Stimulated activated CD8-positive, alpha-beta memory T cell treated with anti-CD3 and anti-CD28 coated beads, Interleukin-7, amount 100 ng/mL, for 1 hour (primary cell): ENCODE measurements at places on chromosomes 12 and 14.

DNA sequence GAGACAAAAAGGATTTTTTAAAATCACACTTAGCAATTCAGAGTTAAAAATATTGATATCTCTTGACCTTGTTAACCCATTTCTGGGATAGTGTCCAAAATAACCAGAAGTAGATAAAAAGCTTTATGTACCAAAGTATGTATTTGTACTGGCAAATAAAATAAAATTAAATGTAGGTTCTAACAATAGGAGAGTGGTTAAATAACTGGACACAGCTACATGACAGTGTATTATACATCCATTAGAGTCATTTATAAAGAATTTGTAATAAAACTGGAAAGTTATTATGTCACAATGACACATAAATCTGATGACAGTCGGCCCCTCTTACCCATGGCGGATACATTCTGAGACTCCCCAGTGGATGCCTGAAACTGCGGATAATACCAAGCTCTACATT is 34.0 kb downstream of the BMAL2 start:
- DNase-seq, result no peak

- DNase-seq, result no peak
Measured at GRCh38 chr12:3990501-3991280, 117.5 kb upstream of the PARP11 start.

DNA sequence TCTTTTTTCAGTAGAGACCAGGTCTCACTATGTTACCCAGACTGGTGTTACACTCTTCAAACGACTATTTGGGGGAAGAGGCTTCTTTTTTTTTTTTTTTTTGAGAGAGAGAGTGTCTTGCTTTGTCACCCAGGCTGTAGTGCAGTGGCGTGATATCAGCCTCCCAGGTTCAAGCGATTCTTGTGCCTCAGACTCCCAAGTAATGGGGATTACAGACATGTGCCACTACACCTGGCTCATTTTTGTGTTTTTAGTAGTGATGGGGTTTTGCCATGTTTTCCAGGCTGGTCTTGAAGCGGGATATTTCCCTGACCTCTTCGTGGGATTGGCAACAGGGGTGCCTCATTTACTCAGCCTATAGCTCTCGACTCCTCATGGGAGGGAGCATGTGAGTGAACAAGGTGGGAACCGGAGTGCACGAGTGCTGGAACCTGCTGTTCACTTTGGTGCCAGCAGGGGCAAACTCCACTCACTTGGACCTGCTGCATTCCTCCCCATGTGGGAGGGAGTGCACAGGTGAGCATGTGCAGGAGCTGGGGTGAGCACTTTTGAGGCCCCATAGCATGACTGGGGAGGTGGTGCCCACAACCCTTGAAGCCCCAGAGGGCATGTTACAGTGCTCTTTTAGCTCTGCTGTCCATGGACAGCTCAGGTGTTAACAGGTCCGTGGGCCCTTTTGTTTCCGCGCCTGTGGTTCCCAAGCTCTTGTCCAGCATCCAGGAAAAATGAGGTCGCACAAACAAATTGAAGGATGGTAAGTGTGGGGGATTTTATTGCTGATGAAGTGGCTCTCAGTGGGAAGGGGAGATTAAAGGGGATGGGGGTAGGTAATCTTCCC is 79.1 kb upstream of the HECTD1 start:
- no peak for DNase-seq

GRCh38 chr12:118060301-118061010 is 523 bp downstream of the WSB2 start:
- DNase-seq, result no peak

GRCh38 chr12:119681728-119682638 is 14.1 kb downstream of the PRKAB1 start:
- no peak for DNase-seq

DNA sequence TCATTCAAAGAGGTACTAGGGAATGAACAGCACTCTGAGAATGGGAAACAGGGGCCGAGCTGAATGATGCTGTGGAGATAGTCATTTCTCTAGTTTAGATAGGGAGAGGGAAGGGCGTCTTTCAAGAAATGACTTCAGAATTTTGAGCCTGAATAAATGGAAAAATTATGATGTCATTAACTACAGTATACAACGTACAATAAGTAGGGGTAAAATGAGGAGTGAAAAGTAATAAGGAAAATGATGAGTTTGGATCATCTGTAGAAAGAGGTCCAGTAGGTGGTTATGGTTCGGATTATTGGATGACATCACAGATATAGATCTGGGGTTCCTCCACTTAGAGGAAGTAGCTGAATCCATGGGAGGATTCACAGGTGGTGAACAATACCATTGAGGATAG is 960.0 kb downstream of the DIO2 start:
- no peak for DNase-seq

GRCh38 chr12:106519607-106520021 is 63.2 kb upstream of the RFX4 start:
- no peak for DNase-seq

GRCh38 chr12:5059358-5059757 is 15.7 kb downstream of the KCNA5 start:
- no peak for DNase-seq

GRCh38 chr14:33679461-33680225 is 271.2 kb downstream of the EGLN3 start:
- no peak for DNase-seq

DNA sequence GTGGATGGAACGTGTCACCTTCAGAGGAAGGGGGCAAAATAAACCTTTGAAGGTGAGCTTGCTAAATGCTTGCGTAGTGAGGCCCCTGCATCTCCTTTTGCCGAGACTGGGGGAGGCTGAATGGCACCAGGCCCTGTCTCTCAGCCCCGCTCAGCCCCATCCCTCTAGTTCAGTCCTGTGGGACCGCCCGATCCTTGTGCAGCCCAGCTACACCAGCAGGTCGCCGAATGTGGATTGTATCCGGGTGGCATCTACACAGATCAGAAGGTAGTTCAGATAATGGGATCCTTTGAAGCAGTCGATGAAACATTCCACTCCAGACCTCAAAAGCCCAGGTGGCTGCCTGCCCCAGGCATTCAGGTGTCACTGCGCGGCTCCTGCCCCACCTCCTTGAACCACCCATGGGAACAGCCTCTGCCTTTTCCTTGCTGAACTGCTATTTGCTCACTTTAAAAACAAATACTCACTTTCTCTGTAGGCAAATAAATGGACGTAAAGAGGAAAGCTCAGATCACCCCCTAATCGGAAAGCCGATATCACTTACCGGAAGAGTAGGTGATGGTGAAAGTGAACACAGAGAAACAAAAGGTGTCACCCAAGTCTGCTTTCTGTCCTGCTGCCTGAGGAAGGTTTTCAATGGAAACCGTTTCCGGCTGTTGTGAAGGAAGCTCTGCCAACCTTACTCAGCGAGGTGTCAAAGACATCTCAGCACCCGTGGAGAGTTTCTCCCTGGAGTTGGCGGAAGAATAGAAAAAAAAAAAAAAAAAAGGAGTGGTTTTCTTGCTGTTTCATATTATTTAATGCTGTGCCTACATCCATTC is 100.3 kb upstream of the NCOR2 start:
- DNase-seq, result no peak

- DNase-seq, result no peak
Measured at GRCh38 chr12:88451205-88451604, 129.1 kb downstream of the KITLG start.
